ENCODE measurements at places on chromosomes 5 and 9. TPM values are rescaled to one million over a fixed set of nuclear protein-coding genes. Genes with fewer than 3 reads are reported as not detected.

Gene CAPSL
- 24.0 TPM for total RNA-seq

Gene LCN1
- total RNA-seq = not detected

Gene ZNF354C
- 3.9 TPM for total RNA-seq

Gene BBLN
- total RNA-seq = 56.4 TPM

Gene DBN1
- total RNA-seq = 36.5 TPM

Gene PDCD1LG2
- 6.7 TPM for total RNA-seq

Gene CACFD1
- 40.5 TPM for total RNA-seq

Gene CRHBP
- total RNA-seq = 0.58 TPM

Gene CNTNAP3
- total RNA-seq = 7.5 TPM

Gene MYO10
- 40.6 TPM for total RNA-seq

Gene COL15A1
- 40.5 TPM for total RNA-seq

Gene KIF27
- 24.6 TPM for total RNA-seq

Gene TEK
- total RNA-seq = 29.3 TPM

Gene CDC20B
- total RNA-seq = 5.7 TPM

Gene GARIN3
- total RNA-seq = not detected

Gene ACOT12
- total RNA-seq = not detected

Gene PAEP
- total RNA-seq = 0.37 TPM

Gene S100Z
- total RNA-seq = 1.3 TPM

Gene PHF24
- total RNA-seq = 1.0 TPM

Gene SNAPC3
- total RNA-seq = 23.6 TPM

Gene CCL27
- 0.55 TPM for total RNA-seq

Gene SPATA31E1
- total RNA-seq = not detected

Gene GNA14
- total RNA-seq = 15.1 TPM

Gene BNC2
- total RNA-seq = 18.1 TPM

Gene PCDHGA5
- total RNA-seq = 9.3 TPM

Gene CDKN2B-AS1
- total RNA-seq = 0.57 TPM

Gene TAF1L
- not detected for total RNA-seq

Gene DYNC2I2
- 84.8 TPM for total RNA-seq

Gene PCDHB16
- 3.6 TPM for total RNA-seq

Gene SLC36A3
- total RNA-seq = not detected

Gene PKD2L2
- total RNA-seq = not detected

Gene GMCL2
- total RNA-seq = not detected

Gene SLC6A3
- 0.95 TPM for total RNA-seq

Gene TMOD1
- 2.4 TPM for total RNA-seq

Gene FOXD1
- total RNA-seq = 0.46 TPM

Gene DPM2
- 51.3 TPM for total RNA-seq

Data from lung (tissue), 17 donors.